Esophagus muscularis mucosa (tissue), 4 donors: ENCODE measurements at places on chromosomes 11 and 22. TPM values are rescaled to one million over a fixed set of nuclear protein-coding genes. Genes with fewer than 3 reads are reported as not detected.

The RIC3 gene
- total RNA-seq = 18.8 TPM

The TIMP3 gene
- 632 TPM for total RNA-seq

DNA sequence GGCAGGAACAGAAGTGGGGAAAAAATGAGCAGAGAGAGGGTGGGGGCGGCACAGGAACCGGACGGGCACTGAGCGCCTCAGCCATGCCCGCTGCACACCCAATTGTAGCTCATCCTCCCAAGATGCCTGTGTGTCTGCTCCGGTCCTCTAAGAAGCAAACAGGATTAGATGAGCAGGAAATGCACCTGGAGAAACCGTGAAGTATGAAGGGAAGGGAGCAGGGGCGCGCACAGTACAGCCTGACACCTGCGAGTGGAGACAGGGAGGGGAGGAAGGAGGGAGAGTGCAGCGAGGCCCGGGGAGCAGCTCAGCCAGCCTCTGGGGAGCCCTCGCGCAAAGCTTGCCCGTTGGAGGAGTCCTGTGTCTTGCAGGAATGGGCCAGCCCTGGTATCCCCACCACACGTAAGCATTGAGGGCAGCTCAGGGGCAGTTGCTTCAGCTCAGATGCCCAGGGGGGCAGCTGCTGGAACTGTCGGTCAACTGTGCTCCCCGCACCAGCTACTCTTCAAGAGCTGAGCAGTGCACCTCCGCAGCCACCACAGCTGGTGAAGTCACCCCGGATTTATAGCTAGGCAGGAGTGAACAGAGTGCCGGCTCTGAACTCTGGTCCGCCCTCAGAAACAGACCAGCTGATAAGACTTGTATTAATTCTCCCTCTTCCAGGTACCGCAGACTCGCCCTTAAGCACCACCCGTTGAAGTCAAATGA, 7.0 kb downstream of the DNAJB13 start:
- no peak for DNase-seq

DNA sequence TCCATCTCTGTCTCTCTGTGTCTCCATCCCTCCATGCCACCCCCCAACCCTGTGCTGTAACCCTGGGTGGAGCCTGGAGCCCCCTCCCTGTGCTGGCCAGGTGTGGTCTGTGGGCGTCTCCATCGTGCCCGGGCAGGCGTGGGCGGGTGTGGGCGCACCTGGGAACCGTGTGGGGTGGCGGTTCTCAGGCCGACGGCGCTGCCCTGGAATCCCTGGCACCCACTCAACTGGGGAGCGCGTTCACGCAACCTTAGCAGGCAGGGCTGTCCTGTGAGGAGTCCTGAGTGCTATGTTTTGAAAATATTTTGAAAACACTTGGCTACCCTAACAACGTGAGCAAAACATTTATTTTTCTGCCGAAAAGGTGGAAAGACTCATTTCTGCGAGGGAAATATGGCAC, 4.7 kb downstream of the TNNT3 start:
- no peak for DNase-seq

GRCh38 chr11:69055598-69056516, 7.1 kb downstream of the TPCN2 start:
- DNase-seq = no peak
